ENCODE measurements at places on chromosomes 1 and 21. TPM values are rescaled to one million over a fixed set of nuclear protein-coding genes. Genes with fewer than 3 reads are reported as not detected.

The VSIG8 gene
- total RNA-seq: not detected

The FTCD gene
- total RNA-seq: 1.2 TPM

The FCRL1 gene
- total RNA-seq: not detected

The TRABD2B gene
- 0.57 TPM for total RNA-seq

The SLC9C2 gene
- 0.16 TPM for total RNA-seq

The KCNT2 gene
- 0.81 TPM for total RNA-seq

The AKR7A3 gene
- not detected for total RNA-seq

The YIPF1 gene
- total RNA-seq: 16.1 TPM

The RIPK4 gene
- total RNA-seq: 0.08 TPM

The TRIM17 gene
- total RNA-seq: 0.38 TPM

- DNase-seq: no peak
Measured at GRCh38 chr1:168167806-168168205, 11.0 kb upstream of the TIPRL start.

- DNase-seq: no peak
Measured at GRCh38 chr1:40045182-40045581, 4.7 kb downstream of the CAP1 start.

DNA sequence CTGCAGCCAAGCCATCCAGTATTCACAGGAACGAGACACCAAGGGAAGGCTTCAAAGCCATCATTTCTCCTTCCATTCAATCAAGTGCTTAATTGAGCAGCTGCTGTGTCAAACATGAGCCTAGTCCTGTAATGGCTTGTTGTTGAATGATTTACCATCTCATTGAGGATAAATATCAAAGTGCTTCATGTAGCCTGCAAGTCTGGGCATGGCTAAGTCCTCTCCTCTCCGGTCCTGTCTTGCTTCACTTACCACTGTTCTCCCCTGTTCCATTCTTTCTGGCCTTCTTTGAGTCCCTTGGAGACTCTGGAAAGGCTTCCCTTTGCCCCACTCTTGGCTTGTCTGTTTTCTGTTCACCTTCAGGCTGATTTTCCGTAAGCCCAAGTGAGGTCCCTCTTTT is 279.8 kb downstream of the PBX1 start:
- no peak for DNase-seq

DNA sequence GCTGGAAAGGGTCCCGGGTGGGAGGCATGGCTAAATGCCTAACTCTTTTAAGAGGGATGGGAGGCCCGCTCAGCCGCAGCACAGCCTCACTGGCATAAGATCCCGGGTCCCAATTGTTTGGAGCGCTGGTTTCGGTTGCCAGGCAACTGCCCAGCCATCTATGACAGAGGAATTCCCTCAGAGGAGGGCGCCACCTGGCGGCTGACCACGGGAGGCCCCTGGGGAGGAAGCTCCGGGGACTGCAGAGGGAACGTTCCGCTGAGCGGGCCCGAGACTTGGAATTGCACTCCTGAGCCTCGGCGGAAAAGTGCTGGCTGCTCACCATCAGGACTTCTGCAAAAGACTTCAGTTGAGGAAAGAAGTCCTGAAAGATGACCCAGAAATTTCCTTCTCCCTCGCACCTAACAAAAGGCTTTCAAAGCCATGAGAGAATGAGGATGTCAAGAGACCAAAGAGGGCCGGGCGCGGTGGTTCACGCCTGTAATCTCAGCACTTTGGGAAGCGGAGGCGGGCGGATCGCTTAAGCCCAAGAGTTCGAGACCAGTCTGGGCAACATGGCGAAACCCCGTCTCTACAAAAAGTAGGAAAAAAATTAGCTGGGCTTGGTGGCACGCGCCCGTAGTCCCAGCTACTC is 1.1 kb upstream of the ELAPOR1 start:
- DNase-seq: peak; percentile 97

DNA sequence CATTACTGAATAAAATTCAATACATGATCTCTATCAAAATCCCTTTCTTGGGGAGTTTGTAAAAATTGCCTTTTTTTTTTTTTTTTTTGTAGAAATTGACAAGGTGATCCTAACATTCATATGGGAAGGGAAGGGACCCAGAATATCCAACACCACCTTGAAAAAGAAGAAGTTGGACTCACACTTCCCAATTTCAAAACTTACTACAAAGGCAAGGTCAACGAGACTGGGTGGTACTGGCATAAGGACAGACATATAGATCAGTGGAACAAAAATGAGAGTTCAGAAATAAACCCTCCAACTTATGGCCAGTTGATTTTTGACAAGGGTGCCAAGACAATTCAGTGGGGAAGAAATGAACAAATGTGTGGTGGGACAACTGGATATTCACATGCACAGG is 31.4 kb upstream of the CLSTN1 start:
- DNase-seq: no peak

DNA sequence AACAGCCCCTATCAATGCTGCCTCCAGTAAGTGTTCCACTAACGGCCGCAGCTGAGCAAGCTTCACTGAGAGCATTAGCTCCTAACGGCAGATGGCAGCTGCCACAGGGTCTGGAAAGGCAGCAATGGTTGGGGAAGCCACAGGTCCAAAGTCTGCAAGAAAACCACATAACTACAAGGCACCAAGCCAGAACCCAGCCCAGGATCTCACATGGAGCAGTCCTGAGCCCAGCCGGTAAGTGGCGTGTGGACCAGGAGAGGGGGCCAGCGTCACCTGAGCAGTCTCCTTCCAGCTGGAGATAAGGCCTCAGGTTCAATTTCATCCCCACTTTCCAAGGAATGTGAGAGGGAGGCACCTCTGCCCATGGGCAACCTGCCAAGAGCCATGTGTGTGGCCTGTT is 13.2 kb downstream of the SYT2 start:
- DNase-seq: no peak

DNA sequence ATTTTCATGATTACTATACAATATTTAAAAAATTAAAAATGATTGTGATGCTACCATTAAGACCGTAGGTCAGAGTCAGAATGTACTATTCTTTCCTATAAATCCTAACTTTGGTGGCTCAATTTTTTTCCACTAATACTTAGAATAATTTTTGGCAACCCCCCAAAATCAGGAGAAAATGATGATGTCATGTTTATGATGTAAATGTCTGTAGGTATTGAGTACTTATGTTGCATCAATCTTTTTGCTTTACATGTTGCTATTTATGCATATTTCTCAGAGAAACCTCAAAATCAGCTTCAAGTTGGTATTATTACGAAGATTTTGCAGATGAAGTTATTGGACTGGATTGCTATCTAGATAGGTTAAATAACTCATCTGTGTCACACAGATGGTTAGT is 371.2 kb downstream of the ADGRL2 start:
- DNase-seq: no peak

DNA sequence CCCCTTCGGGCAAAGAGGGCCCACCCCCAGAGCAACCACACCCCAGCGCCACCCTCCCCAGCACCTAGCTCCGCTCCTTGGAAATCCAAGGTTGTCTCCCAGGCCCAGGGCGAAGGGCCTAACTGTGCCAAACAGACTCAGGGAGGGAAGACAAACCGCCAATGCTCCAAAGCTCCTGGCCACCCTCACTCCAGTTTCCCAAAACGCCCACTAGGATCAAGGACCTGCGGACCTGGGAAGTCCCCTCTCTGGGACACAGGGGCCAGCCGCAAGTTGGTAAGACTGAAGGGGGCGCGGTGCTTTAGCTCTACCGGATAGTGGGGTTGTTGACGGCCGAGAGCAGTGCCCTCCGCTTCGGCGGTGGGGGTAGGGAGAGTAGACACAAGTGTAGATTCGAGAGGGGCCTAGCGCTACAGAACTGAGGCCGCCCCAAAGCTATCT is 581 bp downstream of the IRF6 start:
- DNase-seq: no peak

DNA sequence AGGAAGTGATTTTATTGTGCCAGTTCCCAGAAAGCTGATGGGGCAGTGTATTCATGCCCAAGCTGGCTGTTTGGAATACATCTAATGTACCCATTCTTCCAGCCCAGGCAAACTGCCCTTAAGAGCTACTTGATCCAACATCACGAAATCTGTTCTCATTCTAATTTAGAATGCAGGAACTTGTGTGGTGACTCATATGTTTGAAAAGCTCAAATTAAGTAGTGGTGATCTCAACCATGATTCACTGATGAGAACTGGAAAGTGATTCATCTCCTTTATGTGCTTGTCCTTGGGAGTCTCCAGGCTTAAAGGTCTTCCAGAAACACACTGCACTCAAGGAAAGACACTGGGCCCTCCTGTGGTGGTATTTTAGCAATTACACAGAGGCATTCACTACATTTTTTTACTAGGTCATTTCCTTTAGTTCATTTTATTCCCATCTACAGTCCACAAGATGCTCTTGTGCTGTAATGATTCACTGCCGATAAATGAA is 65.4 kb downstream of the RPE65 start:
- DNase-seq: no peak

- no peak for DNase-seq
Measured at GRCh38 chr1:238232084-238232710, 341.5 kb upstream of the ZP4 start.

DNA sequence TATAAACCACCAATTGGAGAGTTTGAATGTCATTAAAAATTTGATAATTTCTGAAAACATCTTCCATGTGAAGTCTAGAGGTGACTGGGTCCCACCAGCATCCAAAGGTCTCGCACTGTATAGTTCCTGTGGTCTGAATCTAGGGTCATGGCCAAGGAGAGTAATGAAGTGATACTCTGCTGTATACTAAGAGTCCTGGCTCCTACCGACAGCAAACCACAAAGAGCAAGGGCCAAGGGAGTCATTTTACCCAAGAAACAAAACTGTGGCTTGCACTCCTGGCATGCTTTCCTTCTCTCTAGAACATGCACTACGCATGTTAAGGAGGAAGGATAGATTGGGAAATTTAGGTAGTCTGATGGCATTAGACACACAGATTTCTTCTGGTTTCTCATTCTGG is 115.6 kb downstream of the BRINP2 start:
- DNase-seq: no peak

- no peak for DNase-seq
Measured at GRCh38 chr1:99133756-99134500, 129.3 kb upstream of the PLPPR5 start.

DNA sequence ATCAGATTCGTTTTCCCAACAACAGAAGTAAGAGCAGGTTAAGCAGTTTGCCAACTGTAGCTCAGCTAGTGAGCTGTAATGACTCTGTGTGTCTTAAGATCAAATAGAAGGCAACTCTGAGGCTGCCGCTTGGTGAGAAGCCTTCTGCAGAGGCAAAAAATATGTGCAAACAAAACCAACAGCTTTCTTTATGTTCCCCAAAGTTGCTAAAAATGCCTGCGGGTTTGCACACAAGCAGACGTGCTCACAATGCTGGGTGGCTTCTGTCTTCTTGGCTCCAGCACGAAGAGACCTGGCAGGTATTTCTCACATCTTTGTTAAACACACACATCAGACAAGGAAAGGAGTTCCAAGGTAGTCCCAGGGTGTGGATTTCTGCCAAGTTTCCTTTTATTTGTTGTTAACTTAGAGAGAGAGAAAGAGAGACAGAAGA is 158.9 kb upstream of the JUN start:
- no peak for DNase-seq

- peak; percentile 71 for DNase-seq
Measured at GRCh38 chr1:228174482-228175315, 9.1 kb downstream of the IBA57 start.

GRCh38 chr1:116574581-116575291 is 3.9 kb upstream of the CD58 start:
- DNase-seq: peak; percentile 70

- DNase-seq: no peak
Measured at GRCh38 chr1:85093644-85094043, 45.3 kb upstream of the MCOLN3 start.

GRCh38 chr1:176811511-176812288 is 348.7 kb downstream of the PAPPA2 start:
- DNase-seq: no peak

DNA sequence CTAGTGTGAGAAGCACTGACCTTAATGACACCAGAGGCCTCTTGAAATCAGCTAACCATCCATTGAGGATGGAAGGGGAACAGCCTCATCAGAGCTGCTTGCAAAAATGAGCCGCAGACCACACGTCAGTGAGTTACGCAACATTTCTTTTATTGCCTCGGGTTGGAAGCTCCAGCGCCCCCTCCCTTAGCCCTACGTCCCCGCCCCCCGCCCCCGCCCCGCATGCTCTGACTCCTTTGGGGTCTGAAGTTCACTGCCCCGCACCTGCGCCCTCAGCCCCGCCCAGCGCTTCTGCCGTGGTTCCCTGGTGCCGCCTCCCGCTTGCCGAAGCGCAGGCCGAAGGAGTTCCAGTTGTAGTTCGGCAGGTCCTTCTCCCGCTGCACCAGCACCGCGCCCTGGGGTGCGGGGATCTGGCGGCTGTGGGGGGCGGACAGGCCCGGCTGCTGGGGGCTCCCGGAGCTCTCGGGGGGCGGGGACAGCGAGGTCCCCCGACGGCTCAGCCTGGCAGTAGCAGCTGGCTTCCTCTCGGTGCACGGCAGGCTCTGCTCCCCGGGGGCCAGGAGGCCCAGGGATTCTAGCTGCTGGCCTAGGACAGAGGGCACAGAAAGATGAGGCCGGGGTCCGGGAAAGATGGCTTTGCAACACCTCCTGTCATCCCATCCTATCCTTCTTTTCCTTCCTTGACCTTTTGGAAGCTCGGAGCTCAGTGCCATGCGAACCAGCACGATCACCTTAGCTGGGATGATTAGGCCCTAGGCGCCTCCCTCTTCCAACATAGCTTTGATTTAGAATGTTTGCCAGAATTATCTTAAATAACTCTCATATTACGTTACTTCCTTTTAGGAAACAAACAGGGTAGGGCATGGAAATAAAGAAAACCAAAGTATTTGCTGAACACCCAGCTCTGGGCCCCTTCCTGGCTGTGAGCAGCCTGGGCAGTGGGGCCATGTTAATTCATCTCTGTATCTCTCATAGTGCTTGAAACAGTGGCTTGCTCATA is 5.8 kb downstream of the KISS1 start:
- DNase-seq: no peak

DNA sequence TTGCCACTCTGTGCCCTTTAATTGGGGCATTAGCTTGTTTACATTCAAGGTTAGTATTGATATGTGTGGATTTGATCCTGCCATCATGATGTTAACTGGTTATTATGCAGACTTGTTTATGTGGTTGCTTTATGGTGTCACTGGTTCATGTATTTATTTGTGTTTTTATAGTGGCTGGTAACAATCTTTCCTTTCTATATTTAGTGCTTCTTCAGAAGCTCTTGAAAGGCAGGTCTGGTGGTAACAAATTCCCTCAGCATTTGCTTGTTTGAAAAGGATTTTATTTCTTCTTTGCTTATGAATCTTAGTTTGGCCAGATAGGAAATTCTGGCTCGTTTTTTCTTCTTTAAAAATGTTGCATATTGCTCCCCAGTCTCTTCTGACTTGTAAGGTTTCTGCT is 215.4 kb downstream of the ZC3H11B start:
- DNase-seq: no peak

DNA sequence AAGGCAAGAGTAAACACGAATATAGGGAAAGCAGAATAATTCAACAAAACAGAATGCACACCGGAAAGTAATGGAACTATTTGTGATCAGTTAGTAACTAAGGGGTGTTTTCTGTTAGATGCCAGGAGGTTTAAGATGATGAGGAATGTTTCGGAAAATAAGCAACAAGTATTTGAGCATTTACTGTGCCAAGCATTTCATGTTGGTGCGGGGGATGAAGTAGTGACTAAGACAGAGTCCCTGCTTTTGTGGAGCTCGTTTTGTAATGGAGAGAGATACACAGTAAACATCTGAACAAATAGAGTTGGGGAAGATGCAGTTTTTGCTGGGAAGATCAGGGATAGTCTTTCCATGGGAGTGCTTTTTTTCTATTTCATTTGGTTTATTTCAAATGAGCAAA is 78.7 kb downstream of the DYRK1A start:
- no peak for DNase-seq

Data from Right ventricle myocardium inferior (tissue), 1 donor.